GOT3 (cell line): ENCODE measurements at places on chromosomes 2 and 18.

- no peak for DNase-seq
Observed at GRCh38 chr2:182372661-182373060, 54.2 kb downstream of the PDE1A start.

- DNase-seq: no peak
Observed at GRCh38 chr2:20110876-20111275, 59.4 kb upstream of the LAPTM4A start.

DNA sequence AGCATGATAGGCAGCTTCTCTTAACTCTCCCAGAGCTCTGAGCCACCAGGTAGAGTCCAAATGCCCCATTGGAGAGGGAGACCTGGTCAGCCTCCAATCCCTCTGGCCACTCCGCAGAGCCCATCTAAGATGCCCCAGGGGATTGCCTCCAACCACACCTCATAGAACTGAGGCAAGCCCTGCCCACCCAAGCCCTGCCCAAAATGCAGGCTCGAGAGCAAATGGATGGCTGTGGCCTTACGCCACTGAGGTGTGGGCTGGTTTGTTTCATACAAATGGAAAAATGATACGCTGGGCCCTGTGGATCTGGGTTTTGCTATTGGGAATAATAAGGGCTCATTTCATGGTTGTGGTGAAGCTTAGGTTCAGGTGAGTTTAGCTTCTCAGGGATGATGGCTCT lies 3.0 kb upstream of the TFCP2L1 start:
- no peak for DNase-seq

DNA sequence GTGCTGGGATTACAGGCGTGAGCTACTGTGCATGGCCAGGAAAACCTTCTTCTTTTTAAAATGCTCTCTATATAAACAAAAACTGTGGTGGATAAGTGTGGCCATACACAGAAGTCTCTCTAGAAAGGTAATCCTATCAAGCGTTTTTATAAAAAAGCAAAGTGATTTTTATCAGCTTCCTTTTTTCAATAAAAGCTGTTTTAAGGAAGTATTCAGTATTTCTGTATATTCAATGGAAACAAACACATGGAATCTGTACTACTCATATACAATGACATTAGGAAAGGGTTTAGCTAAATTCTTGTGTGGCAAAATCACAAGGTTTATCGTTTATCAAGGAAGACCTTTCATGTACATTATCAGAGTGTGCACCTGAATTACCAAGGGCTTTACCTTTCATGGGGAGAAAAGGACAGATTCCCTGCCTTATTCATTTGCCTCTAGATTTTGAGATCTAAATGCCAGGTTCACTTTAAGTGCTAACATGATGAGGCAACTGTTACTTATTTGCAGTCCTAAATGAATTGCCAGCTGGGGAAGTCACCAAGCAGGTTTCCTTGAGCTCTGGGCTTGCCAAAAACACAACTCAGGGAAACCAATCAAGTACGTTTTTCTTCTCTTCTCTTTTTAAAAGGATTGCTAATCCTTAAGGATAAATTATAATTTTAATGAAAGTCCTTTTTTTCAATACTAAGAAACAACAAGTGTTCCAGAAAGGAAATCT lies 70.8 kb downstream of the RTN4 start:
- no peak for DNase-seq

DNA sequence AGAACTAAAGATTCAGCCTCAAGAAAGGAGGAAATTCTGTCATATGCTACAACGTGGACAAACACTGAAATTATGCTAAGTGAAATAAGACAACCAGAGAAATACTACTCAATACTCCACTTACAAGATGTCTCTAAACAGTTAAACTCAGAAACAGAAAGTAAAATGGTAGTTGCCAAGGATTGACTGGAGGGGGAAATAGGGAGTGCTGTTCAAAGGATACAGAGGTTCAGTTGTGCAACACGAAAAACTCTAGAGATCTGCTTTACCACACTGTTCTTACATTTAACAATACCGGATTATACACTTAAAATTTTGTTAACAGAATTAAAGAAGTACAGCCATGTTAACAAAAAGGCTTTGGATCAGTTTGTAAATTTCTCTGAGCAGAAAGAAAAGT lies 39.8 kb upstream of the C2orf15 start:
- DNase-seq: no peak

GRCh38 chr18:2197946-2198345 lies 373.4 kb downstream of the METTL4 start:
- no peak for DNase-seq

DNA sequence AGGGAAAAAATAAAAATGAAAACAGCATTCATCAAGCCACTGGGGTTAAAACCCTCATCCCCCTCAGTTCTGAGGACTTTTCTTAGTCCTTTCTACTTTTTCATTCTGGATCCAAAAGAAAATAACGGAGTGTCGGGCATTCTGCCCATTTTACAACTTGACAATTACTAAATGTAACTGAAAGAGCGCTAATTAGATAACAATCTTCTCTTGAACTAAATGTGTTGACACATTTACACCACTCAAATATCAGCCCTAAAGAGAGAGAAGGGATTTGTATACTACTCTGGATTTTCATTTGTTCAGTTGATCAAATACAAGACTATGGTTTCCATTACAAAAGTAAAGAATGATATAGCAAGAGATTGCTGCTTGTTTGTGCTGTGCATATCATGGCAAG lies 27.5 kb downstream of the ABCA12 start:
- DNase-seq: no peak

- DNase-seq: no peak
Observed at GRCh38 chr2:174633623-174633930, 36.0 kb upstream of the WIPF1 start.

DNA sequence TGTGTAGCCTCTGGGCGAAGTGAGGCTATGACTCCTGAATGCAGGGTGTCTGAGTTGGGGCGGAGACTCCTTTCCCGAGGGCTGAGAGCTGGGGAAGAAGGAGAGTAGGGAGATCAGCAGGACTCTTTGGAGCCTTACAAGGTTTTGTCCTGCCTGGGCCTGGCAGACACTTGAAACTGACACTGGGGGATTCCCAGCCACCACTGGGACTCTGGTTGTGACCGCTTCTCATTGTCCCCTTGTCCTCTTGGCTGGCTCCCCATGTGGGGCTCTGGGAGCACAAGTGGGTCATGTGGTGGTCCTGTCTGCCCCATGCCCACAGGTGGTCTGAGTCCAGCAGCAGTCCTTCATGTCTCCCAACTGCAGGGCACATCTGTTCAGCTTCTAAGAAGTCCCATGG lies 78.2 kb upstream of the MGAT4A start:
- no peak for DNase-seq

DNA sequence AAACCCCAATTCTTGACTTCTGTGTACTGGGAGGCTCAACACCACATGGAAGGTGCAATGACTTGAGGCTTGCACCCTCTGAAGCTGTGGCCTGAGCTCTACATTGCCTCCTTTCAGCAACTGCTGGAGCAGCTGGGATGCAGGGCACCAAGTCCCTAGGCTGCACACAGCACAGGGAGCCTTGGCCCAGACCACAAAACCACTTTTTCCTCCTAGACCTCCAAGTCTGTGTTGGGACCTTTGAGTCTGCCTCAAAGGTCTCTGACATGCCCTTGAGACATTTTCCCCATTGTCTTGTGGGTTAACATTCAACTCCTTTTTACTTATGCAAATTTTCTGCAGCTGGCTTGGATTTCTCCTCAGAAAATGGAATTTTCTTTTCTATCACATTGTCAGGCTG lies 62.6 kb upstream of the KCNE4 start:
- no peak for DNase-seq

DNA sequence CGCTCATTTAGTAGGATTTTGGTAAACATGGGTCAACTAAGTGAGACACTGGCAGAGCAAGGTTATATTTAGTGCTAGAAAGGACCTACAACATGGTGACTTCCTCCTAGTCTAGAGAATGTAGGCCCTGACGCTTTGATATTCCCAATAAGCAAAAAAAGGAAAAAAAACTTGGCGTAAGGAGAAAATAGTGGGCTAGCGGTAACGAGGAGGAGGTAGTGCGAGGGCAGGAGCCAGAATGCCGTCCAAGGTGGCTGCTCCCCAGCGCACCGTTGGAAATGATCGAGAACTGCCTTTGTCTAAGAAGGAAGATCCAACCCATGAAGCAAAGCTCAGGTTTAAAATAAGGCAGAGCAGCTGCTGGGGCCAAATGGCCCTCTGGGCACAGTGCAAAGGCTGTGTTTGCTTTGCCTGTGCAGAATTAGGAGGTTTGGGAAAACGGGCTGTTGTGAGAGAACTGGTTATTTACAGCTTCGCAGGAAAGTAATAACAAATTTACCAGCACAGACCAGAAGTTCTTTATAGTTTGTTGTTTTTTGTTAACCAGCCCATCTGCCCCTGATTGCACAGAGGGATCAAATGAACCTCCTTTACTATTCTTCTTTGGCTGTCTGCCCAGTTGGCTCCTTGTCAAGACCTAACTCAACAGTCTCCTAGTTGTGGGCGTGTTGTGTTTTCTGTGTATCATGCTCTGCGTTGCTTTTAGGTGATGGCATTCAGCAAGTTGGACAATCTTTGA lies 86.6 kb downstream of the ITGB1BP1 start:
- DNase-seq: peak; percentile 6

DNA sequence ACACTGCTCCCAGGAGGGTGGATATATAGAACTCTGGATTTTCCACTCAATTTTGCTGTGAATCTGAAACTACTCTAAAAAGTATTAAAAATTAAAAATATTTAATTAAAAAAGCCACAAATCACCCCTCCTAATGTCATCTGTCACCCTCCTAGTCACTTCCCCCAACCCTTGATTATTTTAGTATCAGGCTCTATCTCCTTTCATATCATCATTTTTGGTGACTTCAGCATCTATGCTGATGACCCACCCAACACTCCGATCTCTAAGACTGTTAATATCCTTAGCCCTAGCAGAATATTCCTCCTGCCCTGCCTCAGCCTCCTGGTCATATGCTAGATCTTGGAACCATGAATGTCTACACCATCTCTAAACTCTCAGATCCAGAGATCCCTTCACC lies 128.3 kb upstream of the SLC1A4 start:
- DNase-seq: no peak

GRCh38 chr2:241868661-241869081 lies 858 bp upstream of the RTP5 start:
- no peak for DNase-seq

DNA sequence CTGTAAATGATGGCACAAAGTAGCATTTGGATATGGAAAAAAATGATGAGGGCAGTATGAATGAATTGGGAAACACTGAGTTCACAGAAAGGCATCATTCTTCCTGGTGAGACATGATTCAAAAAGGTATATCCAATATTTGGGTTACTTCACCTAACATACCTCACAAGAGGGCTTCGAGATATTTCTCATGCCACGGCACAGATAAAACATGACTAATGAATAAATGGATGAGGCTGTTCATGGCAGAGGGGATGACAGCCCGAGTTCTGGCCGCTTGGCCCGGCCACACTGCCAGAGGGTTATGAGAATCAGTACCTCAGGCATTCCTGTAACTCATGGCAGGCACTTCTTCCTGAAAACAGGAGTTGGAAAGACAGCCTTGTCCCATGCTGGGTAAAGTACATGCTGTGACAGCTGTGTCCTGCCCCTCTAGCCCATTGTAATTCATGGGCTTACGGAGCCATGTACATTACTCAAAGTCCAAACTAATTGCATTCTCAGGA lies 116.0 kb upstream of the ACVR1C start:
- no peak for DNase-seq

DNA sequence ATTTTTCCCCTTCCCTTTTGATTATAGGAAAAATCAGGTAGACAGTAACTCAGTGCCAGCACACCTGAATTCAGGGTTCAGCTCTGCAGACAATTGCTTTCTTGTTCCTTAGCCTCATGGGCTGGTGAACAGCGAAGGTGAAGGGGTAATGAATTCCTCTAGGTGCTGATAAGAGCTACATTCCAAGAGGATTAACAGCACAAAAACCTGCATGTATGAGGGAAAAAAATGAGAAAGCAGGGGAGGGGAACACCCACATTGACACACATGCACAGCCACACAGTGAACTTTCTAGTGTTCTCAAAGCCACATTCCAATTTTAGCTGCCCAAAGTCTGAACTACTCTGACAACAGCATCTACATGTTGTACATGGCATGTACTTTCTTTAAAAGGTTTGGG lies 46.1 kb downstream of the SPATS2L start:
- no peak for DNase-seq

DNA sequence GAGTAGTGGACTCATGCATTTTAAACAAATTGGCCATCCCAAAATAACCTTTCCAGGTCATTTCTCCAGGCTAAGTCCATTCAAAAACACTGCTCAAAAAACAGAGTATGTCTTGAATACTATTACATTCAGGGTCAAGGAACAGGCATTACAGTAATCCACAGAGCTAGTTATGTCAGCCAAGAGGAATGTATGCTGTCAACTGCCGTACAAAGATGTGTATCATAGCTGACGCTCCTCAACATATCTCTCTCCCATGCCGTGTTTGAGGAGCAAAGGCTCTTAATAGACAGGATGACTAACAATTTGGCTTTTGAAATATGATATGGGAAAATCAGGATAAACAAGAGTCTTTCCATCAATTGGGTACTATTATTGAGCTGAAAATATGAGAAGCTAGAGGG lies 68.8 kb upstream of the KCTD1 start:
- DNase-seq: no peak

- no peak for DNase-seq
Observed at GRCh38 chr2:146295080-146295670, 1549.7 kb upstream of the ACVR2A start.

GRCh38 chr18:48893608-48894600 lies 56.9 kb downstream of the SMAD7 start:
- DNase-seq: no peak

GRCh38 chr2:174824068-174824467 lies 59.8 kb upstream of the CHRNA1 start:
- no peak for DNase-seq

GRCh38 chr18:21571772-21572171 lies 28.7 kb downstream of the ESCO1 start:
- DNase-seq: no peak

DNA sequence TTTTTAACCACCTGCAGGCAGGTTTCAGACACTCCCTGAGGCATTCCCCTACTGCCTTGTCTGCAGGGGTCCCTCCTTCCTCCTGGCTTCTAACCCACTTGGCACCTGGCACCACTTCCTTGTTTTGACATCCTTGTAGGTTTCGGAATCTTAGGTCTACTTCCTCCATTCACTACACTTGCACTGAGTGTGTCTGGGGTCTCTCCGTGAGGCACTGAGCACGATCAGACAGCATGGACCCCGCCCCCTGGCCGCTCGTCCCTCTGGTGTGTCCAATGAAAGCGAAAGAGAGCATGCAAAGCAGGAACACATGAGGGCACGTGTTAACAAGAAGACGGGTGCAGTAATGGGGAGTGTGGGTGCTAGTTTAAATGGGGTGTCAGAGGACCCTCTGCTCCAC lies 63.8 kb downstream of the HAUS1 start:
- DNase-seq: no peak

DNA sequence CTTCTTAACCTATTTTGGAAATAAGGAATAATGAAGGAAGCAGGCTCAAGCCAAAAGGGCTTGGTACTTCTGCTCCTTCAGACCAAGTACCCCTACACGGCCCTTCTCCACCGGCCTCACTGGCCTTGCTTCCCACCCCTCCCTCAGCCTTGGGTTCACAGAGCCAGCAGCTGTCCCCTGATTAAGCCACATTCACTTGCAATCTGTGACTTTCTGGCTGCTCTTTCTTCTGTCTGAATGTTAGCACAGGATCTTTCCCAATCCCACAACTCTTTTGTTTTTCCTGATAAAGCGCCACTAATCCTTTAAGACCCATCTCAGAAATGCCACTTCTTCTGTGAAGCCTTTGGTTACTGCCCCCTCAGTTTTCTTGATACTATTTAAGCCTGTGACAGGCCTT lies 52.4 kb downstream of the REEP1 start:
- no peak for DNase-seq

GRCh38 chr18:48817021-48817461 lies 133.7 kb downstream of the SMAD7 start:
- DNase-seq: no peak
